Endodermal cell (in vitro differentiated cells): ENCODE measurements at places on chromosomes 5 and 9.
A peak's percentile ranks its signal among the peaks of the same experiment; 100 is the strongest.

DNA sequence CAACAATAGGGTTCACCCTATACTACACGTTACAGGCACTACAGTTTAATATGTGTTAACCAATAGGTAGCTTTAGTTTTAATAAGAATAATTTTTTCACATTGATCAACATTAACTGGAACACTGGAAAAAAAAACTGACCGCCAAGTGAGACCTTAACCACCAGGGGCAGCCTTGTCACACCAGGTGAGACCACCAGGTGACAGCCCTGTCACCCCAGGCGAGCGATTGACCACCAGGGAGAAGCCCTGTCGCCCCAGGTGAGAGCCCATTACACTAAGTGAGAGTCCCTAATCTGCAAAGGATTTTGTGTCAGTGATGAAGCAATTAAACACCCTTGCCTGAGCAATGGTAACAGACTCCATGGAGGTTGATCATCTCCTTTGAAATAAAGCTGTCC, 75.4 kb upstream of the SYK start:
- DNase-seq = peak; percentile 84

DNA sequence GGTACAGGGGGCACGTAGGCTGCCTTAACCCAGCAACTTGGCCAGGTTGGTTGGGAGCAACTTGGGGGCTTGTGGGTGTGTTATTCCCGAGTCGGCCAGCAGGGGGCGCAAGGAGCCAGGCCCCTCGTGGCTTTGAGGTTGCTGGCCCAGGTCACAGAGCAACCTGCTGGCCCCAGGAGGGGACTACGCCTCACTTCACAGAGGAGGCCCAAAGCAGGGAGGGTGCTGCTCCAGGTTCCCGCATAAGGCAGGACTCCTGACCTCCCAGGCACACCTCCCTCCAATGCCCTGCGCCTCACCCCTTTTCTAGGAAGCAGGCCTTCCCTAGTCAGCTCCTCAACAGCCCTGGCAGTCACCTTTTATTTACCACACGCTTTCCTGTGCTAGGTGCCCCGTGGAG, 18.1 kb downstream of the KYAT1 start:
- DNase-seq = peak; percentile 97

DNA sequence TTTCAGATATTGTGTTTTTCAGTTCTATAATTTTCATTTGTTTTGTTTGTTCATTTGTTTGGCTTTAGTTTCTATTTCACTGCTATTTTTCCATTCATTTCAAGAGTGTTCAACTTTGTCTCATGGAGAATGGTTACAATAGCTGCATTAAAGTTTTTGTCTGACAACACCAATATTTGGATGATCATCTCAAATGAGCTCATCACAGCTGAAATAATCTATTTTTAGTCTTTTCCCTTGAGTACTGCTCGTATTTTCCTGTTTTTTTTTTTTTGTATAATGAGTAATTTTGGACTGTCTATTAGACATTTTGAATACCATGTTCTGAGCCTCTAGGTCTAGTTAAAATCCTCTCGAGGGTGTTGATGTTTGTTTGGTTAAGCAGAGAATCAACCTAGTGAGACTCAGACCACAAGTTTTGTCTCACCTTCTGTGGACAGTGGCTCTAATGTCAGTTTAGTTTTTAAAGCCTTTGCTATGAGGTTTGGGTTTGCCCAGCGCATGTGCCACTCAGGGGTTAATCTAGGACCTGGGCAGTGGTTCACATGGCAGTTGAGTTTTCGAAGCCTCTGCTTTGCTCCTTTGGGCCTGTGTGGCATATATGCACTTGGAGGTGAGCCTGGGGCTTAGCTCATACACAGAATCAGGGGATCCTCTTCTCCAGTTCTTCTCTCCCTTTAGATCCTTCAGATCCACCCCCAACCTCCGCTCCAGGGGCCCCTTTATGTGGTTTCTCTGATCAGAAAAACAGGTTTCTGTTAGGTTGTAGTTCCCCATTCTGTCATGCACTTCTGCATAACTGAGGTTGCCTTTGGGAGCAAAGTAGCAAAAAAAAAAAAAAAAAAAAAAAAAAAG, 79.8 kb downstream of the ARSB start:
- DNase-seq = no peak

DNA sequence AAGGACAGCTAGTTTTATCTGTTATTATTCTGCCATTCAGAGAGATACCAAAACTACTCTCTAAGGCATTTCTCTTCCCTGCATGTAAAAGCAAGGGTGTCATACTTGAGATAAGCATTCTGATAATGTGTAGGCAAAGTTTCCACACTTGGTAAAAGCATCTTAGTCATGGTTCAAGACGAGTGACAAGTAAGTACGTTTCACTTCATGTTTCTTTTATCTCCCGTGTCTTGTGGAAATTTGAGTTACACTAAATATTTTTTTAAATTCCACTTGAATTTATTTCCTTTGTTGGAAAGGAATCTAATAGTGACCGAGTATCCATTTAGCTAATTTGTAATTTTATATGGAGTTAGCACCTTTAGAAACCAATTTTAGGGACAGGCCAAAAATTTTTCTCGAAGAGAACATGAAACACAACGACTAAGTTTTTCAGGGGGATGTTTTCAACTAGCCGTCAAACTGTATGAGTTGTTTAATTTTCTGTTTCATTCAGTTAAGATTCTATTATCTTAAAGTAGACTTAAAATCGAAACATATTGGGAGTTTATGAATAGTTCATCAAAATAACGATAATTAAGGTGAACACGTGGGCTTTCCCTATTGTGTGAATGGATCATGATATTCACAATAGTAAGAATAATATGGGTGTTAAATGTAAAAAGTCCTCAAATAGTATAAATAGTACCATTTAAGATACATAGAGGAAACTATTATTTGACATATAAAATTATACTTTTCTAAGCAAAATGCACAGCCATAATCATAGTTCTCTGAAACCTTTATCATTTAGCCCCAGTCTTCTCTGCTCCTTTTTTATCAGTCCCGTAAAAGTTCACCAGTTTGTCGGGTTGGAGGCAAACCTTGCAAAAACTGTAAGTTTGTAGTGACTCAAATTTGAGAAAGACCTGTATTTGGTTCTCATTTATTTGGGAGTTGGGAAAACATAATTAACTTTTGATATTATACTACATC, 1.6 kb downstream of the RFESD start:
- DNase-seq = no peak

DNA sequence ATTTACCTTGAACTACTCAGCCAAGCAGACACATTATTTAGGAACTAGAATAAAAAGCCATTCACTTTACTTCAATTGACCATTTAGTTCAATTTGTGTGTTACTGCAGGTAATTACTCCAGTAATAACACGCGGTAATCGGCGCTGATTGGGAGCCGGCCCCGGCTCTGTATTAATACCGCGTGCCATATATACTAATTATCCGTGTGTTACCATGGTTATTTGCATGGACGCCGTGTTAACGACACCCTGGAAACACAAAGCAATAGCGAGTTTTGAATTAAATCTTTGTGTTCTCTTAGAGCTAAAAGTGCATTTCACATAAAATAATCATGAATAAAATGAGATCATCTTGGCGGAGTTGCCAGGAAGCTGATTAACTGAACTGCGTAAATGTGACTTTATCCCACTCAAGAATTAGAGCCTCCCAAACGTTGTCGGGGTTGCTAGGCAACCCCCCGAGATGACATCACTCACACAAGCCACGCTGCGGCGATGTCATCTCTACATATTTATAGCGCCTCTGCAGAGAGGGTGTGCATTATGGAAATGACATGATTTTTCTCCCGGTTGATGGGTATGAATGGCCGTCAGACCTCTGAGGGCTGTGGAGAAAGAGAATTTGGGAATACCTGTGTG, 41.4 kb upstream of the RNU6ATAC start:
- DNase-seq = no peak

DNA sequence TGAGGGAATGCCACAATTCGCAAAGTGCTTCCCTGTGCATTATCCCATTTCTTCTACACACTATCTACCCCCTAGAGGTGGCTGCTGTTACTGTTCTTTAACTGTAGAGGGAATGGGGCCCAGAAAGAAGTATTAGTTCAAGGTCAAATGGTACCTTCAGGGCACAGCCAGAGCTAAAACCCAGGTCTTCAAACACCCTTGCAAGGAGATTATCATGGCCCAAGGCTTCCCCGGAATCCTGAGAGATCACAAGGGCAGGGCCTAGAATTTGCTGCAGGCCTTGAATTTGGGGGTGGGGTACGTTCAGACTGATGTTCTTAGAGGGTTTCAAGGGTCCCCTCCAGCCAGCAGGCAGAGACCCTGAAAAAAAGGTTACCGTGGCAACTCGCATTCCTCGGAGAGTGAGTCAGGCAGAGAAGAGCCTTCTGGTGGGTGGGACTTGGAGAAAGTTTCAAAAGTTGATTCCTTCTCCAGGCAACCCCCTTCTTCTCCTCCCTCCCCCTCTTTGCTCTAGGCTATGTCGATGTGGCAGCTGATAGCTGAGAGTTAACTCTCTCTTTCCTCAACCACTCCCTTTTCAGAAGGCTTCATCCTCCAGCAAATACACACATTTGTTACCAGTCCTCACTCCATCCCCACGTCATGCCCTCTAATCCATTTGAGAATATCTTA, 1.9 kb downstream of the SPARC start:
- peak; percentile 91 for DNase-seq

DNA sequence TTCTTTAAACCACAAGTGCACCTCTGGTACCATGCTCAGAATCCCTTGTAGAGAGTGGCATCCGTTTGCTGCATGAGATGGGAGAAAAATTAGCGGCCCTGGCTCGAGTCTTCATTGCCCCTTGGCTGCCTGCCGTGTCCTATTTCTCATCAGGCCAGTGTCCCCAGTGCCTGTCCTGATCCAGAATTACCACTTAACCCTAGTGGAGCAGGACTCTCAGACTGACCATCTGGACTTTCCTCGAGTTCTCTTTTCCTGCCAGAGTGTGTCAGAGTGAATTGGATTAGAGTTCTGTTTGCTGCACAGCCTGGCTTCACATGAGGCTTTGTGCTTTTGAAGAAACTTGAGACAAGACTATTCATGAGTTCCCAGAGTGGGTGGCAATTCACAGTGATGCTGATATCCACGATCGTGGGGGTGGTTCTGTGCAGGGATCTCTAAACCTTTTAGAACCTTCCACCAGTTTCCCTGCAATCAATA, 92.6 kb downstream of the C9orf152 start:
- no peak for DNase-seq
